ENCODE measurements at places on chromosomes 4 and X. TPM values are rescaled to one million over a fixed set of nuclear protein-coding genes. Genes with fewer than 3 reads are reported as not detected.

MFAP3L gene
- 6.8 TPM for total RNA-seq

HEPH gene
- total RNA-seq: 0.50 TPM

- no peak overlapping the region for H3K27ac ChIP-seq
- H3K27me3 ChIP-seq: no peaks in the 10 kb centered on the region
- peaks cover 4% of the 10 kb centered on the region for H3K36me3 ChIP-seq
- no peak for DNase-seq
- peaks cover 5% of the 10 kb centered on the region for H3K4me1 ChIP-seq
Measured at GRCh38 chr4:186037692-186038658, 31.0 kb upstream of the TLR3 start.

DNA sequence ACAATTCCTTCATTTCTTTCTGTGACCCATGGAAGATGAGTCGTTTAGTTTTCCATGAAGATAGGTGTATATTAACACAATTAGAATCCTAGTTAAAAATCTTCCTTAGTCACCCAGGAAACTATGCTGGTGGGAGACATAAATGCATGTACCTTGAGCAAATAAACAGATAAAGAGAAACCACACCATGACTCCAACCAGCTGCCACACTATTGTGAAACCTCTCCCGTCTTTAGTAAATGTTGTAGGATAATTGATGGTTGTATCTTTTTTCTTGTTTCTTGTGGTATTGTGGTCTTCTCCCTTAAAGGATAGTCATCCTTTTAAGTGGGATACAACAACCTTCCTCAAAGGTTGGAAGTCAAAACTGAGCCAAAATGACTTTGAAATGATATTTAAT, 103.8 kb upstream of the LEF1 start:
- DNase-seq: no peak
- no peaks in the 10 kb centered on the region for H3K4me1 ChIP-seq
- H3K27me3 ChIP-seq: no peaks in the 10 kb centered on the region
- no peak overlapping the region for H3K27ac ChIP-seq
- no peak overlapping the region for H3K4me3 ChIP-seq

- H3K4me1 ChIP-seq: no peaks in the 10 kb centered on the region
- no peak overlapping the region for H3K27ac ChIP-seq
- H3K4me3 ChIP-seq: no peak overlapping the region
- peaks cover 5% of the 10 kb centered on the region for H3K36me3 ChIP-seq
Measured at GRCh38 chr4:7638984-7639789, 204.5 kb upstream of the PSAPL1 start.

GRCh38 chr4:158139086-158139485, 33.7 kb downstream of the GASK1B start:
- no peak overlapping the region for H3K4me3 ChIP-seq
- H3K4me1 ChIP-seq: peaks cover 25% of the 10 kb centered on the region
- no peaks in the 10 kb centered on the region for H3K27me3 ChIP-seq
- DNase-seq: no peak
- peaks cover 1% of the 10 kb centered on the region for H3K36me3 ChIP-seq

GRCh38 chrX:11606408-11606807, 59.3 kb downstream of the ARHGAP6 start:
- no peak overlapping the region for H3K4me3 ChIP-seq
- no peak for DNase-seq
- H3K36me3 ChIP-seq: no peaks in the 10 kb centered on the region
- H3K27ac ChIP-seq: no peak overlapping the region
- no peaks in the 10 kb centered on the region for H3K4me1 ChIP-seq
- H3K27me3 ChIP-seq: no peaks in the 10 kb centered on the region
